ENCODE measurements at places on chromosomes 3 and 15.
A peak's percentile ranks its signal among the peaks of the same experiment; 100 is the strongest.

DNA sequence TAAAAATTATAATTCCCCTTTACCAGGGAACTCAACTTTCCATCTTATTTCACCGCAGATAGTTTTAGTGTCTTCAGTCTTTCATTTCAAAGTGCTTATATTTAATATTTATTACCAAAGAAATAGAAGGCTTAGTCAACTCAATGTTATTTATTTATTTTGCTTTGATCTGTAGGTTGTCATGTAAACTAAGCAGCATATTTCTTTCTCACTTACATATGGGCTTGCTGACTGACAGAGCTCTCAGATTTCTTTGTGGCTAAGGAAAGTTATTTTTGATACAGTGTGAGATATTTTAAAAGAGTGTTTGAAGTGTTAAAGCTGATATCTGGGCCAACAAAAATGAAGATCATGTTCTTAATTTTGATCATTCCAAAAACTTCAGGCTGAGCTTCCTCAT, 331.4 kb downstream of the ROBO1 start:
- DNase-seq, result no peak

DNA sequence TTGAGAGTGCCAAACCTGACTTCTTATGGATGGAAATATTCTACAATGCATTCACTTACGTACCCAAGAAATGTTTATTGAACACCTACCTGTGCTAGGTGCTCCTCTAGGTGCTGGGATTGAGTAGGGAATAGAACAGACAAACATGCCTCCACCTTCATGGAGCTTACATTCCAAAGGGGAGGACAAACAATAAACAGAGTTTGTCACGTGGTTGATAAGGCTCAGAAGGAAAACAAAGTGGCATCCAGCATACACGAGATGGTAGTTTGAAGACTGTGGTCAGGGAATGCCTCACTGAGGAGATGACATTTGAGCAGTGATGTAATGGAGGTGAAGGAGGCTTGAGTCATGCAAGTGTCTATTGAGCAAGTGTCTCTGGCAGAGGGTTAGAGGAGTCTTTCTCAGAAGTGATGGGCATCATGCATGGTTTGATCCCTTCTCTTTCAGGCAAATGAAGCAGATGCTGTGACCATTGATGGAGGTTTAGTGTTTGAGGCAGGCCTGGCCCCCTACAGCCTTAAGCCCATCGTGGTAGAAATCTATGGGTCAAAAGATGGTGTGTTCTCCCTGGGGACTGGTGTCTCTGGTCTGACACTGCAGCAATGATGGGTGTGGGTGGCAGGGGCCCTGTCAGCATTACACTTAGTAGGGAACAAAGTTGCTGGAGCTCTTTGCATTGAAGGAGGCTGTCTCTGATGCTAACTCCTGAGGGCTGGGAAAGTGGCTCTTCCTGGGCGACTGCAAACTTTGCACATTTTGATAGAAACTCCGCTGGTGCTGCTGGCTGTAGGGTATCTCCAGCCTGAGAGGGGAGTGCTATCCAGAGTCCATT, 29.7 kb upstream of the TOPBP1 start:
- no peak for DNase-seq

GRCh38 chr3:179265875-179266274, 15.0 kb upstream of the KCNMB3 start:
- no peak for DNase-seq

DNA sequence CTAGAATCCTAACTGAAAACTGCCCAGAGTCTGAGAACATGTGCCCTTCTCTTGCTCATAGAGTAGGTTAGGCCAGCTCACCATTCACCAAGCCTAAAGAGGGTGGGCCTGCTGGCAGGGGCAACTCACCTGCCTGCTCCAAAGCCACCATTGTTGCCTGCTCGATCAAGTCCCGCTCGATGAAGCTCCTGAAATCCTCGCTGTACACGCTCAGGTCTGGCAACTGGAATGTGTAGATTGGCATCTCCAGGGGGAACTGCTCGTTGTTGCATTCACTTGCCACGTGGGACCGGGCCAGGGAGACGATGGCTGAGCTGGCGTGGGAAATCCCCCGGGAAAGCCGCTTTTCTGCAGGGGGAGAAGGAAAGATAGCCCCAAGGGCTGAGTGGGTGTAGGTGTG, 232.2 kb downstream of the KLF13 start:
- DNase-seq, result no peak

GRCh38 chr3:32097768-32098167, 8.7 kb upstream of the GPD1L start:
- no peak for DNase-seq

- no peak for DNase-seq
Observed at GRCh38 chr15:80456517-80457492, 52.6 kb downstream of the ARNT2 start.

GRCh38 chr3:41350441-41350840, 151.1 kb downstream of the CTNNB1 start:
- no peak for DNase-seq

DNA sequence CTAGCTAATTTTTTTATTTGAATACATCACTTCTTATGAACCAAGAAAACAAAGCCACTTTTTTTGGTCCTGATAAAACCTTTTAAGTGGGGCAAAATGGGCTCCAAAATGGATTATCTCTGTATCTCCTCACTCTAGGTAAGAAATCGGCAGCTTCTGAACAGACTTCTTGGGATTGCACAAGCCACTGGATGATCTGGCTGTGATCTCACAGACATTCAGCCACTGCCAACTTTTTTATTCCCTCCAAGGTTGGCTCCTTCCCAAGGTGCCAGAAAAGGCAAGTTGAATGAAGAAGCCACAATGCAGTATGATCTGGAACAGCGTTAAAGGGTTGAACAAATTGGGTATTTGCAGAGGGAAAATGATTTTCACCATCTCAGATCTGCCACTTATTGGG, 73.2 kb downstream of the PRICKLE2 start:
- DNase-seq, result no peak

- DNase-seq, result no peak
Observed at GRCh38 chr3:196323016-196323415, 5.0 kb upstream of the DYNLT2B start.

DNA sequence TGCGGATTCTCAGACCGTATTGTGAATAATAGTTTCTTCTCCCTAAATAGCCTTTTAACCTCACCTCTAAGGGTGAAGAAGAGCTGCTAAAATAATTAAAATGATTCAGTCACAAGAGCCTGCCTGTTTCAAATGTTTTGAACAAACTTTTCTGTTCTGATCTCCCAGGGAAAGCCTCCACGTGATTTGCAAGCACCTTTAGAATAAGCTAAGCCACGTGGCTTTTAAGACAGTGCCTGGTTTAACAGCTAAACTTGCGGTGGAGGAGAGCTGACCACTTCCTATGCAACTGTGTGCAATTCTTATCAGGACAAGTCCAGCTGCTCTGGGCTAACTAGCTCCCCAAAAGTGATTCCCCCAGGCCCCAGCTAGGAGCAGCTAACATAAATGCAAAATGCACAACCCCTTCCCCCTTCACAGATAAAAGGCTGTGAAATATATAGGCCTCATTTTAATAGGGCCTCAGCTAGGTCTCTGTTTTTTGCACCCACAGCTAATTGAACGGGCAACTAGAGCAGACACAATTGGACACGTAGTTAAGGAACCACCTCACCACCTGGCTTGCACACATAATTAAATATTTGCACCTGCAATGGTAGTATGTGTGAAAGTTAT, 401.2 kb upstream of the NR2F2 start:
- no peak for DNase-seq

DNA sequence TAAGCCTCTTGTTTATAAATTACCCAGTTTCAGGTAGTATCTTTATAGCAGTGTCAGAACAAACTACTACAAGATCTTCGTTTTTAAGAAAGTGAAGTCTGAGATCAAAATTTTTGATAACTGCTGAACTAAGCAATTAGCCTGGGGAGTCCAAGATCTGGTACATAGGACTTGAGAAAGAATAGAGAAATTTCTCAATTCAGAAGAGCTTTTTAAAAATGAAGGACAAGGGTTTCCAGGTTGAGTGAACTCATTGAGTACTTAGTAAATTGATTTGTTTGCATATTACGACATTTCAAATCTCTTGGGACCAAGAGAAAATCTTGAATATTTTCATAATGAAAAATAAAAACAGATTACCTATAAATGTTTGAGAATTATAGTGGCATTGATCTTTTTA, 386.6 kb upstream of the THRB start:
- DNase-seq, result no peak

DNA sequence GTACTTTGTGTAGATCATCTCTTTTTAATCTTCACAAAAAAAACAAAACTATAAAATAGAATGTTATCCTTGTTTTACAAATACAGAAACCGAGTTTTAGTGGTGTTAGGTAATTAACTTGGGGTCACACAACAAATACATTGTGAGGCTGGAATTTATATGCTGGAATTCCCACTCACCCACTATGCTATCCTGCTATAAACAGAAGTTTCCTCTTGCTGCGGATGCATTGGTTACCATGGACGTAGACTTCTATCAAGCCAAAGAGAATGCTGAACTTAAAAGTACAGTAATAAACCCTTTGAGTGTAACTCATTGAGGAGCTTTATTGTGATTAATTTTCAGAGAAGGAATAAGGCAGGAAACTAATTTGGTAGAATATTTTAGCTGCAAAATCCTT, 9.2 kb downstream of the SNAP23 start:
- no peak for DNase-seq

- DNase-seq, result peak; percentile 50
Observed at GRCh38 chr15:87614704-87615103, 641.8 kb downstream of the NTRK3 start.

GRCh38 chr3:44093531-44093930, 148.2 kb upstream of the TOPAZ1 start:
- no peak for DNase-seq

GRCh38 chr15:31472636-31473384, 146.2 kb downstream of the KLF13 start:
- DNase-seq, result no peak

- DNase-seq, result no peak
Observed at GRCh38 chr3:136262559-136262958, 12.4 kb downstream of the PCCB start.

GRCh38 chr3:138398791-138399575, 35.4 kb upstream of the ESYT3 start:
- no peak for DNase-seq

DNA sequence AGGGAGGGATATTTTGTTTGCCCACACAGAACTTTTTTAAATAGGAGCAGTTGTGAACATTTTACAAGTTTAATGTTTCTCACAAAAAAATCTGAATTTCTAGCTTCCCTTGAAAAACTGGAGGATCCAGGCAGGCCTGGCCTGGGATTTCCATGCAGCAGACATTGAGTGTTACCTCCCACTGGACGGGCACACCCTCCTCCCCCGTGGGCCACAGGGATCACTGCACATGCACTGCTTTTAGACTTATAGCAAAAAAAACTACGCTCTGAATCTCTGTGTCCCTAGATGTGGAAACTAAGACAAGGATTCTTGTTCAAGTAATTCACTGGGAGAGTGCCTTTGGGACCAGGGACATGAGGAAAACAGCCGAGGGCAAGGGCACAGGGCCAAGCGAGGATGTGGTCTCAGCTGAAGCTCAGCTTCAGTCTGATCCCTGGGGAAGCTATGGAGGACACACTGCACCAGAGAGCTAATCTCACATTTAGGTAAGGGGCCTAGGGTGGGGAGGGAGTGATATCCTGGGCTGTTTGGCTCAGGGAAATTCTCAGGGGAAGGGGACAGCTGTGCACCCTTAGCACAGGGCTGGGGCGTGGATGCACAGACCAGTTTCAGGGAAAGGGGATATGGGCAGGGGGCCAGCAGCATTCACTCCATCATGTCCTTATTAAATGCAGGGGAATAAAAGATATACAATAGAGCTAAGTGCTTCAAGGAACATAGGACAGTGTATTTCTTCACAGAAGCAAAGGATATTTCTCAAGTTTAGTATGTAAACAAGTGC, 46.0 kb downstream of the FSIP1 start:
- no peak for DNase-seq

DNA sequence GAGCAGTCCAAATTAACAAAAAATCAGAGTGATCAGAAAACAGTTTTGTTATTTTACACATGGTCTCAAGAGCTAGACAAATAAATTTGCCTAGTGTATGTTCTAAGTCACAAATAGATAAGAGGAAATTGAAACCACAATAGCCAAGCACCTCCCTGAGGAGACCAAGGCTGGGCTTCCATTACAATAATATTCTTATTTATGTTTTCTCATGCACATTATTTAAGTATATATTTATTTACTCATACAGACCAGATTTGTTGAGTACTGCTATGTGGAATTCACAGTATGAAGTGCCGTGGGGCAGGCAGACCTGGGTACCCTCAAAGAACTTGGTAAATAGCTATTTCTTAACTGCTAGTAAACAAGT, 242.3 kb upstream of the ICE2 start:
- no peak for DNase-seq

DNA sequence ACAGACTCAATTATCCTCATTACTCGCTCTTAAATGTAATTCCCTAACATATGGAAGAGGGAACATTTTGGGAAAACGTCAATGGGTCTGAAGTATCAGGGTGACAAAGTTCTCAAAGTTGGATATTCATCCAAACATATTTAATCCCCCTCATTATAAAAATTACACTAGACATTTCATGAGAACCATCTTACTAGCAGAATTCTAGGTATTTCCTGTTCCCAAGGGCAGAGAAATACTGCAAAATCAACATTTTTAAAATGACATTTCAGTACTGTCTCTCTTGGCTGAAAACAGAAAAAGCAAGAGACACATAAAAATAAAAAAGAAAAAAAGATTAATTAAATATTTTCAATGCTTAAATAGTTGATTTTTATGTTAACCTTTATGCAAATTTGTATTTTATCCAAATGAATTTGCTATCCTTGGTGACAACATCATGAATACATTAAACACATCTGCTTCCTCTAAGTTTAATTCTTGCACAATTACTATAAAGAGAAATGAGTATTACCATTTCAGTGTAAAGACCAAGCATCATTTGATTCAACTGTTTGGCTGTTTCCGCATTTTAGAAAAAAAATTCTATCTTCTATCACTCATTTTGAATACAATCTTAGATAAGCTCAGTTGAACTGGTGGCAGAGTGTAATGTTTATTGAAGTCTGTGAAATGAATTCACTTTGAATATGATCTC, 114.8 kb upstream of the COL8A1 start:
- no peak for DNase-seq

GRCh38 chr3:51398595-51399310, 7.7 kb downstream of the RBM15B start:
- DNase-seq, result no peak

- no peak for DNase-seq
Observed at GRCh38 chr3:137121704-137122314, 164.0 kb downstream of the IL20RB start.

- DNase-seq, result no peak
Observed at GRCh38 chr3:9553021-9553947, at the start of gene LHFPL4. LHFPL4 (minus strand) TSS chr3:9553822; CDS start chr3:9552679, 1,143 bp downstream.

GRCh38 chr3:81164806-81165205, 596.6 kb downstream of the GBE1 start:
- no peak for DNase-seq

GRCh38 chr15:98996624-98997023, 11.0 kb downstream of the PGPEP1L start:
- no peak for DNase-seq

DNA sequence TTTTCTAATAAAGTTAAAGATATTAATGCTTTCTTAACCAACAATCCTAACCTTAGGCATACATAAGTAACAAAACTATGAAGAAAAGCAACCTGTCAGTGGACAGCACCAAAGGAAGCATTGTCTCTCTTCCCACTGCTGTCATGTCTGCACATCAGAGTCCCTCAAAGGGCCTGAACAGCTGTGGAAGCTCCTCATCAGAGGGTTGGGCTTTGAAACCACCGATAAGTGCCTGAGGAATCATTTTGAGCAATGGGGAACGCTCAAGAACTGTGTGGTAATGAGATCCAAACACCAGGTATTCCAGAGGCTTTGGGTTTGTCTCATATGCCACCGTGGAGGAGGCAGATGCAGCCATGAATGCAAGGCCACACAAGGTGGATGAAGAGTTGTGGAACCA, 182.5 kb downstream of the FMN1 start:
- no peak for DNase-seq

GRCh38 chr15:70772402-70772801, 9.0 kb upstream of the UACA start:
- DNase-seq, result no peak
